CD8-positive, alpha-beta memory T cell (primary cell): ENCODE measurements at places on chromosomes 4 and X. TPM values are rescaled to one million over a fixed set of nuclear protein-coding genes. Genes with fewer than 3 reads are reported as not detected.

DNA sequence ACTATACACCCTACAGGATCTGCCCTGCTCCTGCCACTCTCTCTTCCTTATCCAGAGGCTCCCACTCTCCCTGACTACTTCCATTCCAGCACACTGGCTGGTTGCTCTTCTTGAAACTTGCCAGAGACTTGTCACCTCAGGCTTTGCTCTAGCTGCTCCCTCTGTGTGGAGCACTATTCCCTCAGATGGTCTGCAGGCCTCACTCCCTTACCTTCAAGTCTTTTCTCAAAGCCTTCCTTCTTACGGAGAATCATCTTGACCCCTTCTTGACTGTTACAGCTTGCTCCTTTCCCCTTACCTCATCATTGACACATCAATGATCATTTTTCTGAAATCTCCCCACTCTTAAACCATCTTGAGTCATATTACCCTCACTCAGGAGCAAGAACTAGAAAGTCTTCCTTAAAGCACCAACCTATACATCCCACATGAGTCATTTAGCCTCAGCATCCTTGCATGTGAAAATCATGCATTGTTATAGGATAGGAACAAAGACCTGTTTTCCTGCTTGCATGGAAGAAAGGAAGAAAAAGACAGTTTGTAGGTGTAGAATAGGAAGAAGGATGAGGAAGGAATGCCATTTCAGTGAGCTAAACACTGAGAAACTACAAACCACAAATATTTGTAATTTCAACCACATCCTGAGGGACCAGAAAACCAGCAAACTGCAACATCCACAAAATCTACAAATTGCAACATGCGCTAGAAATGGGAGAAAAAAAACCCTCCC, 55.7 kb downstream of the ANTXR2 start:
- DNase-seq, result no peak
- peaks cover 10% of the 10 kb centered on the region for H3K4me1 ChIP-seq
- H3K36me3 ChIP-seq, result no peaks in the 10 kb centered on the region

GRCh38 chr4:53763813-53764597, 172.7 kb upstream of the LNX1 start:
- H3K4me1 ChIP-seq, result no peaks in the 10 kb centered on the region
- H3K4me3 ChIP-seq, result no peak overlapping the region
- H3K27ac ChIP-seq, result no peak overlapping the region

DNA sequence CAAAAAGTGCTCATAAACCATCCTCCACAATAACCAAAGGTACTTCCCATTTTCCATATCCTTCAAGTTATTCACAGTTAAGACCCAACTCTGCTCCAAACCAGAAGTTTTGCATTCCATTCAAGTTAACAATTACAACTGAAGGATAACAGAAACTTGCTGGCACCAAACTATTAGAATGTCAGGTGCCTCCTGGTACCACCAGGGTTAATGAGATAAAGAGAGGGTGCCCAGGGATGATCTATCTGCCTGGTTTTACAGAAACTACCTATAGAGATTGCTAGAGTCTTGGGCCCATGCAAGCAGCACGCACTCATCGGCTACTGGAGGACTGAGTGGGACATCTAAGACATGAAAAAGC, 114.6 kb downstream of the RBM47 start:
- no peaks in the 10 kb centered on the region for H3K36me3 ChIP-seq
- no peaks in the 10 kb centered on the region for H3K27me3 ChIP-seq
- no peak overlapping the region for H3K4me3 ChIP-seq
- H3K27ac ChIP-seq, result peak overlapping the region; percentile 41
- no peak for DNase-seq

- no peaks in the 10 kb centered on the region for H3K36me3 ChIP-seq
- DNase-seq, result no peak
- H3K4me3 ChIP-seq, result no peak overlapping the region
- H3K27me3 ChIP-seq, result peaks cover 8% of the 10 kb centered on the region
- H3K27ac ChIP-seq, result no peak overlapping the region
- peaks cover 23% of the 10 kb centered on the region for H3K4me1 ChIP-seq
Measured at GRCh38 chr4:2419814-2420213, 1.1 kb downstream of the CFAP99 start.

DNA sequence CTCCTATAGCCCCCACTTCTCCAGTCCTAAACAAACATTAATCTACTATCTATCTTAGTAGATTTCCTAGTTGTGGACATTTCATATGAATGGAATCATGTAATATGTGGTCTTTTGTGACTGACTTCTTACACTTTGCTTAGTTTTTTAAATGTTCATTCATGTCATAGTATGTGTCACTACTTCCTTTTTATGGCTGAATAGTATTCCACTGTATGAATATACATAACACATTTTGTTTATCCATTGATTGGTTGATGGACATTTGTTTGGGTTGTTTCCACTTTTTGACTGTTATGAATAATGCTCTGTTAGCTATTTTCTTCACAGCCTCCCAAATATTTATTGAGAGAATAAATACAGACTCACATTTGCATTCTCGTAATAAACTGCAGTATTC, 19.8 kb downstream of the USP53 start:
- no peak overlapping the region for H3K4me3 ChIP-seq
- H3K27ac ChIP-seq, result no peak overlapping the region
- peaks cover 6% of the 10 kb centered on the region for H3K36me3 ChIP-seq
- DNase-seq, result no peak
- no peaks in the 10 kb centered on the region for H3K27me3 ChIP-seq

The RIPPLY1 gene
- not detected for polyA plus RNA-seq

- peaks cover 6% of the 10 kb centered on the region for H3K4me1 ChIP-seq
- no peaks in the 10 kb centered on the region for H3K27me3 ChIP-seq
- no peaks in the 10 kb centered on the region for H3K36me3 ChIP-seq
- H3K4me3 ChIP-seq, result no peak overlapping the region
Measured at GRCh38 chrX:110004731-110005369, 1.9 kb downstream of the TMEM164 start.

The LAGE3 gene
- polyA plus RNA-seq, result 51.2 TPM

The MAGEB17 gene
- polyA plus RNA-seq, result not detected

The RTL3 gene
- not detected for polyA plus RNA-seq

GRCh38 chrX:31036895-31037294, 34.9 kb downstream of the FTHL17 start:
- no peak overlapping the region for H3K4me3 ChIP-seq
- H3K27ac ChIP-seq, result no peak overlapping the region
- H3K4me1 ChIP-seq, result no peaks in the 10 kb centered on the region
- no peak for DNase-seq
- H3K27me3 ChIP-seq, result no peaks in the 10 kb centered on the region

The TIGD2 gene
- 3.2 TPM for polyA plus RNA-seq

DNA sequence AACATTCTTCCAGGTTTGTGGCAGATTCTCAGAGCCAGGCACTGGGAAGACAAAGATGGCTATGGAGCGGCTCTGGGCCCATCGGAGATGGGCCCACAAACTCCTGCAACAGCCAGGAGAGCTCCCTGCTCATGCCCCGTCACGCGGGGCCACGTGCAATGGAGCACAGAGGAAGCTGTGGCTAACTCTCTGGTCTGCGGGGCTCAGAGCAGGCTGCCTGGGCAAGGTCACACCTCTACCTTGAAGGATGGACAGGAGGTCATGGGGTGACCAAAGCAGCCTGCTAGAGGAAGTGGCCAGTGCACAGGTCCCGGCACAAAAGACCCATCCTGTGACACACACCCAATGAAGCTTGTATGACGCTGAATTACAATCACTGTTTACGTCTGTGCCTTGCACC, 45.2 kb downstream of the C4orf50 start:
- no peak overlapping the region for H3K4me3 ChIP-seq
- H3K36me3 ChIP-seq, result no peaks in the 10 kb centered on the region
- no peaks in the 10 kb centered on the region for H3K27me3 ChIP-seq
- H3K4me1 ChIP-seq, result no peaks in the 10 kb centered on the region
- DNase-seq, result no peak

GRCh38 chr4:19809989-19810388, 441.7 kb upstream of the SLIT2 start:
- no peak overlapping the region for H3K4me3 ChIP-seq
- H3K27me3 ChIP-seq, result no peaks in the 10 kb centered on the region
- H3K4me1 ChIP-seq, result no peaks in the 10 kb centered on the region
- no peak for DNase-seq

DNA sequence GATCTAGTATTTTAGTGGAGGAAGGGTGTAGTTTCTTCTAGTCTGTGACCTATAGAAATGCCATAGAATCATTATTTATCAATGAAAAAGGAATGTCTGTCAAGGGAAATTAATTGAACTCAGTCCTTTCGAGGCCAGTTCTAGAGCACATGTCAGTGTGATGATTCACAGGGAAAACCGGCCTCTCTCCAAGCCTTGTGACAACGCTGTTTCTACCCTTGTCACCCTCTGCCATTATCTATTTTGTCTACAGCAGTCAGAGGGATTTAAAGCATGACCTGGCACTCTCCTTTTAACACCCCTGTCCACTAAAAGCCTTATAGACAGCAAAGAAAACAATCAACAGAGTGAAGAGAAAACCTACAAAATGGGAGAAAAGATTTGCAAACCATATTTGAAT, 119.8 kb downstream of the DRD5 start:
- H3K27ac ChIP-seq, result no peak overlapping the region
- no peaks in the 10 kb centered on the region for H3K36me3 ChIP-seq
- no peaks in the 10 kb centered on the region for H3K4me1 ChIP-seq
- H3K27me3 ChIP-seq, result peaks cover 4% of the 10 kb centered on the region
- no peak overlapping the region for H3K4me3 ChIP-seq

DNA sequence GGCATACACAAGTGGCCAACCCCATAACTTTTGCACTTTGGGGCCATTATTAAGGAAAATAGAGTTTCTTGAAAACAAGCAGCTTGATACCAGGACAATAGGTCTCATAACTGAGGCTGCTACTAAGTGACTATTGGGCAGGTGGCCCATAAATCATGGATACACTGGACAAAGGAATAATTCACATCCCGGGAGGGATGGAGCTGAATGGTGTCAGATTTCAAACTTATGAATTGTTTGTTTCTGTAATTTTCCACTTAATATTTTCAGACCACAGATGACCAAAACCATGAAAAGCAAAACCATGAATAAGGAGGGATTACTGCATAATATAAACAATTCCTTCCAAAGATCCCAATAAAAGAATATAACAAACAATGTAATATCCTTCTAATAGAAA, 114.4 kb downstream of the WDFY3 start:
- H3K36me3 ChIP-seq, result no peaks in the 10 kb centered on the region
- DNase-seq, result no peak
- H3K27me3 ChIP-seq, result no peaks in the 10 kb centered on the region

The TRIM60 gene
- polyA plus RNA-seq, result not detected

GRCh38 chr4:20253283-20253734, 1.6 kb downstream of the SLIT2 start:
- no peak for DNase-seq
- H3K27me3 ChIP-seq, result peaks cover 4% of the 10 kb centered on the region
- no peak overlapping the region for H3K4me3 ChIP-seq
- no peaks in the 10 kb centered on the region for H3K36me3 ChIP-seq

DNA sequence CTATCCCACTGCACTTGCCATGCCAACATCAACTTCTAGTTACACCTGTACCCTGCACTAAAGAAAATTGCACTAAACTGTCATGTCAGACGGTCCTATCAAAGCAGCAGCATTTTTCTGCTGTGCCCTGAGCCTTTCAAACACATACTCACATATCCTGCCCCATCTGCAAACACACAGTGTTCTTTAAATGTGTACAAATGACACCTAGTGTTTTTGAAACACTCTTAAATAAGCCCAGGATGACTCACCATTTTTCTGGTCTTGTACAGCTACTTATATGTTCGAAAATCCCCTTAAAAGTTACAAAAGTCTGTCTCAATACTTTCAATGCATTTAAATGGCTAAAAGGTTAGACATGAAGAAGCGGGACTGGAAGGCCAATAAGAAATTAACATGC, 346.7 kb upstream of the PPARGC1A start:
- no peak for DNase-seq
- H3K27me3 ChIP-seq, result no peaks in the 10 kb centered on the region
- H3K4me1 ChIP-seq, result no peaks in the 10 kb centered on the region

- H3K27ac ChIP-seq, result no peak overlapping the region
- no peaks in the 10 kb centered on the region for H3K36me3 ChIP-seq
- no peaks in the 10 kb centered on the region for H3K4me1 ChIP-seq
Measured at GRCh38 chrX:65406532-65406931, 128.1 kb downstream of the LAS1L start.

The ZFP42 gene
- polyA plus RNA-seq, result not detected

DNA sequence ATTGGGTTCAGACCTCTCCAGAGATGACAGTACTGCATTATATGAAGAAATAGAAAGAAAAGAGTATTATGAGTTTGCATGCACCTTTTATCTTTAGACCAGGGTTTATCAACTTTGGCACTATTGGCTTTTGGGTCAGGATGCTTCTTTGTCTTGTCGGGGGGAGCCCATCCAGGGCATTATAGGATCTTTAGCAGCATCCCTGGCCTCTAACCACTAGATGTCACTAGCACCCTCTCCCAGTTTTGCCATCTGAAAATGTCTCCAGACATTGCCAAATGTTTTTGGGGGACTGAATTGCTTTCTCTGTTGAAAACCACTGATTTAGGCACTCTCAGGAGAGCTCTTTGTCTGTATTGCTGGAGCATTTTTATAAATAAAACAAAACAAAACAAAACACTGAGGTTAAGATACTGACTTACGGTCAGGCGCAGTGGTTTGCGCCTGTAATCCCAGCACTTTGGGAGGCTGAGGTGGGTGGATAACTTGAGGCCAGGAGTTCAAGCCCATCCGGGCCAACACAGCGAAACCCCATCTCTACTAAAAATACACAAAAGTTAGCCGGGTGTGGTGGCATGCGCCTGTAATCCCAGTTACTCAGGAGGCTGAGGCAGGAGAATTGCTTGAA, 23.6 kb downstream of the CA5B start:
- no peak overlapping the region for H3K4me3 ChIP-seq
- peaks cover 21% of the 10 kb centered on the region for H3K4me1 ChIP-seq
- no peaks in the 10 kb centered on the region for H3K27me3 ChIP-seq
- no peak overlapping the region for H3K27ac ChIP-seq
- no peak for DNase-seq

DNA sequence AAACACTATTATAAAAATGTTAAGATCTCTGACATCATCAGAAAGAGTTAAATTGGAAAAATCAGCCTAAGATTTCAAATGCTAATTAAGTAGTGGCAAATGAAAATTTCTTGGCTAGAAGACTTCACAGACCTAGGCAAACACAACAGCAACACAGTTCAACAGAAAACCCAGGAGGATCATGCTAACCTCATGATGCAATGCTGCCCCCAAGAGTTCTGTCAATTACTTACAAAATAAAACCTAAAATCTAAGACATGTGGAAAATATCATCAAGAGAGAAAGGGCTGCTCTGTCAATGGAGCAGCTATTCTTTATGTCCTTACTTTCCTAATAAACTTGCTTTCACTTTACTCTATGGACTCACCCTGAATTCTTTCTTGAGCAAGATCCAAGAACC, 21.0 kb downstream of the S100G start:
- H3K4me3 ChIP-seq, result no peak overlapping the region
- DNase-seq, result no peak
- no peaks in the 10 kb centered on the region for H3K4me1 ChIP-seq
- no peak overlapping the region for H3K27ac ChIP-seq

DNA sequence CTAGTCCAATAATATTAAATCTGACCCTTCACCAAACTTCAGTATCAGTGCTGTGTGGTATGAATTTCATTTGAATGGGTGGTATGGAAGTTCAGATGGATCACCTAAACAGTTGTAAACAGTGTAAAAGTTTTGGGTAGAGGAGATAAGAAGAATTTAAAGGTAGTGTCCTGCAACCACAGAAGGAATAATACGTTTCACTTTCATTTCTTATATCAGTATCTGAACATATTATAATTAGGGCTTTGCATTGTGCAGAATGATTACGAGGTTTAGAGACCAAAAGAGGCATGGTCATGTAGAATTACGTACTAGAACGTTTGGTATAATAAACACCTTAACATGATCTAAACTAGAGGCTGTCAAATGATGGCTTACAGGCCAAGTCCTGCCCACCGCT, 116.1 kb downstream of the PDLIM5 start:
- no peaks in the 10 kb centered on the region for H3K36me3 ChIP-seq
- no peak for DNase-seq
- no peaks in the 10 kb centered on the region for H3K4me1 ChIP-seq
- no peak overlapping the region for H3K4me3 ChIP-seq
- H3K27ac ChIP-seq, result no peak overlapping the region
